ENCODE measurements at places on chromosomes 1 and 21.

DNA sequence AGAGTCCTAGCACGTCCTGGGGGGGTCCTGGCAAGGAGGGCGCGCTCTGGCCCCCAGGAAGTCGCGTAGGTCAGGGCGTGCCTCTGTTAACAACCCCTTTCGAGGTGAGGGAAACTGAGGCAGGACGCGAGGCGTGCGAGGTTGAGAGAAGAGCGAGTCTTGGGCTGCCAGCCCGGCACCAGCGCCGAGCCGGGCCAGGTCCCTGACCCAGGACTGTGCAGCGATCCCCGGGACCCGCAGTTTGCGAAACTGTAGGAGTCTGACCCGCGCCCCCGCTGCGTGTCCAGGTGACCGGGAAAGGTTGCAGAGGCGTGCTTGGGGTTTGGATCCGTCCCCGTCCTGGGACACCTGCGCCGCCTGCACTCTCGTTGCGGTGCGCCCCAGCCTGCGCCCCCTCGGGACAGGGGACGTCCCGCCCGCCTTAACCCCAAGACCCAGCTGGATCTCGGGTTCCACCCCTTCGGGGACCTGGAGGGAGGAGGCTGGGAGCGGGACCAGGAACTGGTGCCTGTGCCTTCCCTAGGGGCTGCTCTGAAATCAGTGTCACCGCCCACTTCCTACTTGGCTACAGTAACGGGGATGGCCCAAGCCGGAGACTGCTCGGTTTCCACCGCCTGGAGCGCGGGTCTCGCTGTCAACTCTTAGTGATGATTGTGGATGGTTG lies 493 bp downstream of the DISC1 start:
- DNase-seq: no peak

DNA sequence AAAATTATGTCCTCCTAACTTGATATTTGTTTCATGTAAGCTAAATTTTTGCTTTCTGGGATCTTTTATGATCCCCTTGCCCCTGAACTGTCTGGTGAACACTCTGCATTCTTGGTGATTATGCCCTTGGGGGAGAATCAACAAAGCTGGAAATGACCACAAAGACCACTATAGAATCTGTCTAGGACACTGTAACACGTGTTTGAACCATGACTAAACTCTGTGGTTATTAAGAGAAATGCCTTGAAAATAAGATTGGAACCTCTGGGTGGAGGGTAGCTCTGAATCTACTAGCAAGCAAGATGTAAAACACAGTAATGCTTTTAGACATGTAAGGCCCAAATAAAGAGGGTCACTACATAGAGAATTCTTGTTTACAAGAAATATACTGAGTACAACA lies 237.5 kb downstream of the HMCN1 start:
- peak; percentile 94 for DNase-seq

DNA sequence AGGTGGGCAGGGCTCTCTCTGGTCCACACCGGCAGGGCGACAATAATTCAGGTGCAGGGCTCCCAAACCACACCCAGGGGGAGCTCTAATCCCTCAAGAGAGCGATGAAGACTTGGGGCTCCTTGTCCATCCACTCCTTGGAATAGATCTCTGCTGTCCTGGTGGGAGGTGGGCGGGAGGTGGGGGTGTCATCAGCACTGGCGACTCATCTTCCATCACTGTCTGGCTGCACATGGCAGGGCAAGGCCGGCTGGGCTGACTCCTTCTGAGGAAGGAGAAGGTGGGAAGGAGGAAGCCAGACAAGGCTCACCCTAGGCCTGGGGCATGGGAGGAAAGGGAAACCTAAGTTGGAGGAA lies 29.3 kb downstream of the TNNT2 start:
- DNase-seq: peak; percentile 16

GRCh38 chr1:22540337-22540736 lies 23.0 kb upstream of the EPHA8 start:
- no peak for DNase-seq

GRCh38 chr1:229629261-229629660 lies 3.2 kb downstream of the URB2 start:
- peak; percentile 24 for DNase-seq

GRCh38 chr1:212012034-212012740 lies 23.2 kb downstream of the INTS7 start:
- DNase-seq: peak; percentile 40

GRCh38 chr1:246304484-246305259 lies 202.4 kb downstream of the SMYD3 start:
- no peak for DNase-seq

DNA sequence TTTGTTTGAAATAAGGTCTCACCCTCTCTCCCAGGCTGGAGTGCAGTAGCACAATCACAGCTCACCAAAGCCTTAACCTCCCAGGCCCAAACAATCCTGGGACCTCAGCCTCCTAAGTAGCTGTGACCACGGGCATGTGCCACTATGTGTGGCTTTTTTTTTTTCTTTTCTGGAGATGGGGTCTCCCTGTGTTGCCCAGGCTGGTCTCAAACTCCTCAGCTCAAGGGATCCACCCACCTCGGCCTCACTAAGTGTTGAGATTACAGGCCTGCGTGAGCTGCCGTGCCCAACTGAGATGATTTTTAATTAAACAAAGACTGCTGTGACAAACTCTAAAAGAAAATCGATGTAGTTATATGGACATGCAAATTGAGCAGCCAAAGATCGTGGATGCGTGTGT lies 768.4 kb upstream of the ADGRL2 start:
- DNase-seq: no peak

GRCh38 chr1:85198864-85199263 lies 2.0 kb downstream of the SYDE2 start:
- no peak for DNase-seq

GRCh38 chr21:46368533-46369285 lies 44.8 kb downstream of the PCNT start:
- DNase-seq: no peak

DNA sequence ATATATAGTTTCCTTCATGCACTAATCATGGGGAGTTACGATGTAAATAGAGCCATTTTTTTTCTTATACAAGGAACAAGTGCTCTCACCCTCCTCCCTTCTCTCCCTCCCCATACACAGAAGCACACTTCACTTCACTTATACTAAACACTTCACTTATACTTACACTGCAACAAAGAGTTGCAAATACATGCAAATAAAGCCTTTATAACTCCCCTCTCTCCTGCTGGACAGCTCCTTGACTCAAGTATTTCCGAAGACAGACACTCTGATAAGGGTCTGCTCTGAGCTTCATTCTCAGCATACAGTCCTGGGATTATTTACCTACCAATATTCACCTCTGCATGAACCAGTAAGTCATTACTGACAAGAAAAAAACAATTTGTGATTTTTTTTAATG lies 35.6 kb upstream of the ERG start:
- no peak for DNase-seq

DNA sequence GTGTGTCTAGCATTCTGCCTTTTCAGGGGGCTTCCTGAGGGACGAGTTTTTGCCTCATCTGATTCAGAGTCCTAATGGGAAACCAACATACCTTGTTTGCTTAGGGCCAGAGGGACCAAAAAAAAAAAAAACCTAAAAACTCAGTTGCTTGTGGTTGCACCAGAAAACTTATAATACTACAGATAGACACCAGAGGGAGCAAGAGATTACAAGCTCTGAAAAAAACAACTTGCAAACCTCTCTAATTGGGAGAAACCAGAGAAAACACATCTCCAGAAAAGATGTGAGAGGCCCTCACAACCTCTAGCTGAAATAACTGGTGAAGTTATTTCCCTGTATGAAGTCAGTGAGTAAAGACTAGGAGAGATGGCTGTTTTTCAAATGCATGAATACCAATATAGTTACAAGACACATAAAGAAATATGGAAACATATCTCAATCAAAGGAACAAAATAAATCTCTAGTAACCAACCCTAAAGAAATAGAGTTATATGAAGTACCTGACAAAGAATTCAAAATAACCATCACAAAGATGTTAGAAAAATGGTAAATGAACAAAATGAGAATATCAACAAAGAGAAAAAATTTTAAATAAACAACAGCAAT lies 233.7 kb upstream of the NFIA start:
- DNase-seq: peak; percentile 34

DNA sequence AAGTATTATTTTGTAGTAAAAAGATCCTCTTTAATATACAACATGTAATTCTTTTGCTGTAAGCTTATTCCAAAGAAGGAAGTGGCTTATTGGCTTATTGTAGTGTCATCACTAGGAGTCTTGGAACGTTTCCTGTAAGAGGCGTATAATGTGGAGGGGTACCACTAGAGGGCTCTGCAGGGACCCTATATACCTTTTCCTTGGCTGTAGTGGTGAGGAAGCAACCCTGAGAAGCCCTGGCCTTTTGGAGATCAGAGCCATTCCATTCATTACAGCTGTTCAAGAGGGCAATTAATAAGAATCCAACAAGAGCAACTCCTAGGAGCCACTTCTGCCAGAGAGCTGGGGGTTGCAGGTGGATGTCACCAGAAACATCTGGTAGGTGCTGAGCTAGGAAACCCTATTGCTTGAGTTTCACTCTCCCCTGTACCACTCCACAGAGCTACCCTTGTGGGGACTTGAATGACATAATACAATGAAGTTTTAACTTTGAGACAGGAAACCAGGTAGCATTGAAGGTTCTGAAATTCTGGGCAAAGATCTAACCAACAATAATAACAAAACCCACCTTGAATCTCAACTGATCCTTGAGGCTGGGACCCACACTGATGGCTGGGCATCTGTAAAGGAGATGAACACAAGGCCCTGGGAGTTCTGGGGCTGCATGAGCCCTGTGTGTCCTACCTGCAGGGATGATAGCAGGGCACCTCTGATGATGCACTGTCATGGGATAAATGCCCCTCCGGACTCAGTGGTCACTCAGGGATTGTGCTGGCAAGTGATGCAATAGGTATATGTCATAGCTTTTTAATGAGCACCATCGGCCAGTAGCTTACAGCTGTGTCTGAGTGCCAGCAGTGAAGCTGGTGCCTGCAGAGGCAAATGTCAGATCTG lies 160.2 kb upstream of the COA6 start:
- peak; percentile 23 for DNase-seq

DNA sequence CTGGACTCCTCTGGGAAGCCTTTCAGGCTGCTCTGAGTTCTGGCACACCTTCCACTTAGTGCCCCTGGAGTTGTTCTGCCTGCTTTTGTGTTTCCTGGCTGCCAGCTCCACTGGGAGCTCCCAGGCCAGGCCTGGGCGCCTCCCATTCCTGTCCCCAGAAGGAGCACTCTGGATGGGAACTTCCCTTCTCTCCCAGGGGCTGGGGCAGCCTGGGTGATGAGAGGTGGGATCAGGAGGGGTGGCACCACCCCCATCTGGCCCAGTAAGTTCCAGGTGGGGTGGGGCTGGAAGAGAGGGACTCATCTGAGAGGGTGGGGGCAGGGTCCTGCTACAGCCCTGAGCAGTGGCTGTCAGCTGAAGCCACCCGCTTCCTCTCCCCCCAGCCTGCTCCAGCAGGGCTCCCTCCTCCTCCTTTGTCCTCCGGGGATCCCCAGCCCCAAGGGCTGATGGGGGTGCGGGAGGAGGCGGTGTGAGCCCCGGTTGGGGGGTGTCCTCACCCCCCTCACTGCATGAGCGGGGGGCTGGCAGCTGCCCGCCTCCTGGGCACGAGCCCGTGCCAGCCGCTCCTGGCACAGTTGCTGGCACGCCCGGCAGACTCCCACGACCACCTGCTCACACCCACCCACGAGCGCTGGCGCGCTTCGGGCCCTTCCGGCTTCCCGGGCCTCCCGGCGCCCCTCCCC lies 4.7 kb downstream of the FOXO6 start:
- DNase-seq: no peak

- DNase-seq: no peak
Observed at GRCh38 chr1:25477448-25478034, 46.8 kb downstream of the MACO1 start.

GRCh38 chr1:3618531-3618880 lies 6.3 kb upstream of the TPRG1L start:
- no peak for DNase-seq

- DNase-seq: no peak
Observed at GRCh38 chr1:18734461-18735223, 104.0 kb downstream of the PAX7 start.

DNA sequence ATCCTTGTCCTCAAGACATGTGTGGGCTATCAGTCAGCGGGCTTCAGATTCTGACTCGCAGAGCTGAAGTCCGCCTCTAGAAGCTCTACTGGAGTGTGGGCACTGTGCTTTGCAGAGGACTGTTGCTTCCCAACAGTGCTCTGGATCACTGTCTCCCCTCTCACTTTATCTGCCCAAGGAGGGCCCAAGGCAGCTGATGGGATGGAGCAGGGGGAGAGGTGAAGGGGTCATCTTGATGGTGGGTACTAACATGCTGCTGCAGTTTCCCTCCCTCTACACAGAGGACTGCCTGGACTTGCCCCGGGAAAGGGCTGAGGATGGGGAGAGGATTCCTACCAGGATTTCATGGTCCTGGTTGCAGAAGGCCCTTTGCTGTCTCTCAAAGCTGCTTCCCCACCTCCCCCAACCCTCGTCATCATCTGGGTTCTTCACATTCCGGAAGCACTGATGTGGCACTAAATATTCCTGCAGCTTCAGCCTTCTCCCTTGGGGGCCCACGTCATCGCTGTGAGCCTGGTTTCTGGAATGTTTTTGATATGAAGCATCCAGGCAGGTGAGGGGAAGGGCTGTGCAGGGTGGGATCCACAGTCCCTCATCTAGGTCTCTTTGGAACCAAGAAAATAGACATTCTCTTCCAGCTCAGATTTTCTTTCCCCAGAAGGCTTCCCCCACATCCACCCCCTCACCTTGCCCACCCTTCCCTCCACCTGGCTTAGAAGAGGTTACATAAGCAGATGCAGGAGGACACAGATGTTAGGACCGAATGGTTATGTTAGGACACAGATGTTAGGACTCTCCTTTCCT lies 23.2 kb downstream of the NUAK2 start:
- DNase-seq: peak; percentile 94

DNA sequence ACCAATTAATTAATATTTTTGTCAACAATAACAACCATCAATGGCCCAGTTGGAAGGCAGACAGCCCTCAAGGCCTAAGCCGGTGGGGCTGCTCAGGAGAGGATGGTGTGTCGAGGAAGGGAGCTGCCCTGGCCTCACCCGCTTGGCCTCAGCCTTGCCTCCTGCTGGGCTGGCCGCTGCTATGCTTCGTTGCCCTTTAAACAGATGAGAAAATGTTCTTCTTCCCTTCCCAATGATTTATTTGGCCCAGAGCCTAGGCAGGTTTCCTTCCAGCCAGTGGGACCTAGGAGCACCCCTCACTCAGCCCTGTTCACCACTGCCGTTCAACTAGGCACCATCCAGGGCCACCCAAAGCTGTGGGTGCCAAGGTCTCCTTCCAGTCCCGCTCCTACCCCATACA lies 3.1 kb upstream of the ADGRB2 start:
- DNase-seq: no peak

DNA sequence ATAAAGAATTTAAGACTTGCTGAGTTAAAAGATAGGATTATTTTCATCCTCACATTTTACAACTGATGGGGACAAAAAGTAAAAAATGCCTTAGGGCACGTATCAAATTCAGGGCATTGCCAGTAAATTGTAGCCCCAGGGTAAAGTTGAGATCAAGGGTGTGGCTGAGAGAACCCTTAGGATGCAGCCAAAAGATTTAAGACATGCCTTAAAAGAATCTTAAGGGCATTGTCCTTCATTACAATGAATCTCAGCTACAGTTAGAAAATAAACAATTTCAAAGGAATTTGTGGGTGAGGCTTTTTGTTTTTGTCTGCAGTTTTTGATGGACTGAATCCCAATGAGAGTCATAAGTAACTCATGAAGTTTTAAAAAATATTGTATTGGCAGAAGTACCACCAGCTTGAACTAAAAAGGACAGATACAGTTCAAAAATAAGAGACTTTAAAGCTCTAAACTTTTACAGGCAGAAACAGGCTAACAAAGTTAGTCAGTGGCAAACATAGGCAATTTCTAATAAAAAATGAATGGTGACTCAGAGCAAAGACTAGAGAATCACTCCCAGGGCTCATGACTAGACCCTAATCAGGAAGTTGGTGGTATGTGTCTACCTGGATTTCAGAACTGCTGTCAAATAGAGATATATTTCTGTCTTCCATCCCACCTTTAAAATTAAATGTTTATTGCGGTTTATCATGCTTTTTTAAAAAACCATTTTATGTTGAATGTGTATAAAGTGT lies 165.1 kb upstream of the SNX7 start:
- DNase-seq: no peak
